NCI-H460 (cell line): ENCODE measurements at places on chromosomes 5 and 9. TPM values are rescaled to one million over a fixed set of nuclear protein-coding genes. Genes with fewer than 3 reads are reported as not detected.

TEK gene
- total RNA-seq, result not detected in 2 replicates

C7 gene
- not detected in 2 replicates for total RNA-seq

SUSD3 gene
- 0.27 and 0.32 TPM in 2 replicates for total RNA-seq

SPATA31D4 gene
- not detected in 2 replicates for total RNA-seq

SLC30A5 gene
- total RNA-seq, result 80.3 and 90.2 TPM in 2 replicates

SMIM3 gene
- 8.0 and 8.2 TPM in 2 replicates for total RNA-seq

CCDC180 gene
- total RNA-seq, result 0.32 and 1.9 TPM in 2 replicates

LCN15 gene
- not detected in 2 replicates for total RNA-seq

DNA sequence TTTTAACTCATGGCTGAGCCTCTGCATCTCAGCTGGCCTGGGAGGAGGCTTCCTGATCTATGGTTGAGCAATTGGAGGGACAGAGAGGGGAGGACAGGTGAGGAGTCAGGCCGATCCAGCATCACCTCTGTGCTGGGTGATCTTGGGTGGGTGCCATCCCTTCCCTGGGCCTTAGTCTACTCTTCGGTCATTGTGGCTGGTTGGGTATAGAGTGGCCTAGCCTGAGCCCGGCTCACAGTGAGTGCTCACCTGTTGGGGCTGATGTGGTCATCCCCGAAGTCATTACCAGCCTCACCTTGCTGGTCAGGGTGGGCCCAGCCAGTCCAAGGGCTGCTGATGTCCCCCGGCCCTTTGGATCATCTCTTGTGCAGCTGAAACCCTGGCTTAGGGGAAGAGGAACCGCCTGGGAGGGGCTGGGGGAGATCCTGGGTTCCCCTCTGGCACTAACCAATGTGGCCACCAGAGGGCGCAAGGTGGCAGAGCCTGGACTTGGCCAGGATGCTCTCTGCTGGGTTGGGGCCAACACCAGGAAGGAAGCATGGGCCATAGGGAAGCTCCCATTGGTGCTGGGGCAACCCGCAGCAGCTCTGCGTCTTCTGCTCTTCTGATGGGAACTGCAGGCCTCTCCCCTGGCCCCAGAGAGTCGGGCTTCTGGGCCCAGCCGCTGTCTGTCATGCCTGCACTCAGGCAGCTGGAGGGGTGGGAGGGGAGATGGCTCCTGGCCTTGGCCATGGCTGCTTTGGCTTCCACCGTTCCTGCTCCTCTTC lies 17.3 kb upstream of the ODF2 start:
- DNase-seq, result peak; percentile 76

GRCh38 chr9:90825586-90825985 lies 24.0 kb downstream of the SYK start:
- no peak for DNase-seq

DNA sequence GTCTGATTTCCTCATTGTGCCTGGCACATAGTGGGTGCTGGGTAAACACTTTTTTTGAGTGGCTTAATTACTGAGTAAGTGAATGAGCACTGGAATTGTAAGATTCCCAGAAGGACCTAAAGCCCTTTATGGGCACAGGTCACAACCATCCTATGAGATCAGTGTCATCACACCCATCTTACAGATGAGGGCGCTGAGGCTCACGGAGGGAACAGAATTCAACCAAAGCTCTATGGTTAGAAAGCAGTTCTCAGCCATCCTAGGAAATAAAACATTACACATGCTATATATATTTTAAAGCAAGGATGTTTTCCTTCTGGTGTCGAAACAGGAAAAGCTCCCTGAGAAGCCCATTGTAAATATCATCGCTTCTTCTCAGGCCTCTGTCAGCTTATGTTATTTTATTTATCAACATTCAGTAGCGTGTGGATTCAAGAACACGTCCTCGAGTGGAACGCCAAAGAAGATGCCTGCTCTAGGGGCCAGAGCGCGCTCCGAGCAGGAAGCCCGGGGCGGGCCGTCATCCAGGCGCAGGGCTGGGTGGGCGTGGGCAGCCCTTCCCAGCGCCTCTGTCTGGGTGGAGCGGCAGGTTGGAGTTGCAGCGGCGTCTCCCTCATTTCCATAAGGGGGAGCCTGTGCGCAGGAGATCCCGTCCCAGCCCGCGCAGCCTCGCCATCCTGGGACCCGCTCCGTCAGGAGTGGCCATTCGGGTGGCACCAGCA lies 155.8 kb upstream of the SMIM23 start:
- DNase-seq, result peak; percentile 67

- DNase-seq, result no peak
These were observed 36.7 kb downstream of the GSN start for GRCh38 chr9:121304707-121305106.

DNA sequence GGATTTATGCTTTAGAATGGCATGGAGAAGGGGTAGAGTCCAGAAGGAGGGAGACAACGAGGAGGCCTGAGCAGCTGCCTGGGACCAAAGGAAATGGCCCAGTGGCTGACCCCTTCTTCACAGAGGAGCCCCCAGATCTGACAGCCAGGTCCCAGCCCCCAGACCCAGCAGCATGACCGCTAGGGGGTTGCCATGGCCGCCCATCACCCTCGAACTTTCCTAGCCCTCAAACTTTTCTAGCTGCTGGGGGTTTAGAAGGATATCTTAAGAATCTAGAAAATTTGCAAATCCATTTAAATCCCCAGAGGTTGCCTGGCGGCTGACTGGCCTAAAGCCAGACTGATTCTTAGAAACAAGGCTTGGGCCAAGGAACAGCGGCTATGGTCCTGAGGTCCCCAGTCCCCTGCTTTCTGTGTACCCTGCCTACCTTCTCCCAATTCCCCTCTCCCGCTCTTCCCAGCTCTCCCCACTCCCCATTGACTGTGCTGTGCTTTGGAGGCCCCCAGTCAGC lies 972 bp downstream of the PDGFRB start:
- no peak for DNase-seq

GRCh38 chr5:168301593-168302390 lies 10.3 kb downstream of the WWC1 start:
- no peak for DNase-seq

- DNase-seq, result no peak
These were observed 92.8 kb upstream of the PANK3 start for GRCh38 chr5:168672016-168672415.

DNA sequence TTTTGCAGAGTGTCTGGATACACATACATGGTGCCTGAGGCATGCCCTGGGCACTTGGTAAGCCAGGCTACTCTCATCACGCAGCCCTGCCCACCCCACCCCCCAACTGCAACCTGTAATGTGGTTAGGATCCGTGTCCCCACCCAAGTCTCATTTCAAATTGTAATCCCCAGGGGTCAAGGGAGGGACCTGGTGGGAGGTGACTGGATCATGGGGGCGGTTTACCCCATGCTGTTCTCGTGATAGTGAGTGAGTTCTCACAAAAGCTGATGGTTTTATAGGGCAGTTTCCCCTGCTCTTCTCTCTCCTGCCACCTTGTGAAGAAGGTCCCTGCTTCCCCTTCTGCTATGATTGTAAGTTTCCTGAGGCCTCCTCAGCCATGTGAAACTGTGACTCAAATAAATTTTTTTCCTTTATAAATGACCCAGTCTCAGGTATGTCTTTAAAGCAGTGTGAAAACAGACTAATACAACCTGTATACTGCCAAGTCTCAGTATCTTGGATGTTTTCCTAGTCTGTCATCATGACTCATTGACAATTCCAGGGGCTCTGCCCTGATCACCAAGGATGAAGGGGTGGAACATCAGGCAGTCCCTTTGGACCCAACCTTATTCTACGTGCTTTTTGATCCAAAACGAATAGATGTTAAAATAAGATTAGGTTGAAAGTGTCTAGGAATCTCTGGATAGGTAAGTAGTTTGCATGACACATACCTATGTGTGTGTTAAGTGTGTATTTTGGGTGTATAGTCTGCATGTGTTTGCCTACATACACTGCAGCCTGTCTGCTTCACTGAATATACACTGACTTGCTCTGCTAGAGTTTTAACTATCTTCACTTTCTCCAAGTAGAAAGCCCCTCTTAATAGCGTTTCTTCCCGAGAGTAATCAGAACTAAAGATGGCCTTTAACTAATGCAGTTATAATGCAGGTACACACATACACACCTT lies 293.8 kb downstream of the SLIT3 start:
- no peak for DNase-seq

DNA sequence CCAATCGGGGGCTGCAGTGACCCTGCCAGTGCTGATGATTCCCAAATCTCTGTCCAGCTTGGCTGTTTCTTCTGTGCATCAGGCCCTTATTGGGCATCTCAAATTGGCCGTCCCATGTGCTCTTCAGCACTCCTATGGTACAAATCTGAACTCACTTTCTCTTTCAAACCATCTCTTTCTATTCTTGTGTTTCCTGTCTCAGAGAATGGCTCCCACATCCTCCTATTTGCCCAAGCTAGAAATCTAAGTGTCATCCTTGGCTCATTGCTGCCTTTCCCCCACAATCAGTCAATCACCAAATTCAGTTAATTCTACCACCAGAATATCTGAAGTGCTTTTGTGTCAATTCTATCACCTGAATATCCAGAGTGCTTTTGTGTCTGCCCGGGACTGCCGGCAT lies 336.6 kb downstream of the CWC27 start:
- DNase-seq, result no peak

DNA sequence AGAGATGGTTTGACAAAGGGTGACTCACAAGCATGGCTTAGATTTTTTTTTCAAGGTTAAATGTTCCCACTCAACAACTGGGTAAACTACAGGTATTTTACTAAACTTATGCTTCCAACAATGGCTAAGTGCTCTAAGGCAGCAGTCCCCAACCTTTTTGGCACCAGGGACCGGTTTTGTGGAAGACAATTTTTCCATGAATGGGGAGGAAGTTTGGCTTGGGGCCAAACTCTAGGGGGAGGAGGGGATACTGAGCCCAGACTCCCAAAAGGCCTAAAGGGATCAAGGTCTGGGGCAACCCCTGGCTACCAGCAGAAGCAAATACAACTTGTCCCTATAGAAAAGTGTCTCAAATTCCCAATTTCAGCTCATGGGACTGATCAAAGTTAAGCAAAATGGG lies 32.0 kb upstream of the HSD17B3 start:
- DNase-seq, result no peak

- no peak for DNase-seq
These were observed 153.8 kb upstream of the NR3C1 start for GRCh38 chr5:143557061-143557818.

- no peak for DNase-seq
These were observed 399 bp downstream of the NDUFA2 start for GRCh38 chr5:140647042-140647419.

GRCh38 chr5:1152156-1152555 lies 40.3 kb upstream of the SLC12A7 start:
- no peak for DNase-seq
